ENCODE measurements at places on chromosomes 2 and 18.

- DNase-seq = no peak
Measured at GRCh38 chr2:32735348-32735747, 107.5 kb downstream of the TTC27 start.

DNA sequence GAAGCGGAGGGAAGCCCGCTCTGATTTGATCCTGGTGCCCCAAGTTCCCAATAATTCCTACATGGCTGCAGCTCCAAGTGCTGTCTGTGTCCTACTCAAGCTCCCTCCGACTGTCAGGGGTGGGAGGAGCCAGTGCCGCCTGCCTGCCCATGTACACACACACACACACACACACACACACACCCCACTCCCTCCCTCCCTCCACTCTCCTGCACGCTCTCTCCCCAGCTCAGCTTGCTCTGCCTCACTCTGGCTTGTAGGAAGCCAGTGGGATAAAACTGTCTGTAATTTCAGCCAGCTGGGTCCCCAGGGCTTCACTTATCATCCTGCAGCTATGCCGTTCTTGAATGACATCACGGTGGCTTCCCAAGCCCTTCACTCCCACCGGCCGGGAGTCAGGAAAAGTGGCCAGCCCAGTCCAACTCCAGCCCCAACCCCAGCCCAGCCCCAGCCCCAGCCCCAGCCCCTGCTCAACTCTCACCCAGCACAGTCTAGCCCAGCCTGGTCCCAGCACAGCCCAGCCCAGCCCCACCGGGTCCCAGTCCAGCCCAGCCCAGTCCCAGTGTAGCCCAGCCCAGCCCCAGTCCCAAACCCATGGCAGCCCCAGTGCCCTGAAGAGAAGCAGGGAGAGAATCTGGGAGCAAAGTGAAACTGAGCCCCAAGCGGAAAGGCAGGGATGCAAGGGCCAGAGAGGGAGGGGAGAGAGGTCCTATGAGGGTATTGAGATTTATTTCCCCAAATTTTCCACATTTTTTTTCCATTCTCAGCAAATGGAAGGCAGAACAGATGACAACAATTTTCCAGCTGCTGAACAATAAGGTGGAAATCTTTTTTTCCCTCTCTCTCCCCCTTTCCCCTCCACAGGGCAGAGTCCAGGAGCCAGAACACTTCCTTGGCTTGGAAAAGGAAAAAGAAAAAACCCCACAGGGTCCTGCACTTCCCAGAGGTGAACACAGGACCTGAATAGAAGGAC lies 144.0 kb downstream of the TNS1 start:
- DNase-seq = peak; percentile 79

DNA sequence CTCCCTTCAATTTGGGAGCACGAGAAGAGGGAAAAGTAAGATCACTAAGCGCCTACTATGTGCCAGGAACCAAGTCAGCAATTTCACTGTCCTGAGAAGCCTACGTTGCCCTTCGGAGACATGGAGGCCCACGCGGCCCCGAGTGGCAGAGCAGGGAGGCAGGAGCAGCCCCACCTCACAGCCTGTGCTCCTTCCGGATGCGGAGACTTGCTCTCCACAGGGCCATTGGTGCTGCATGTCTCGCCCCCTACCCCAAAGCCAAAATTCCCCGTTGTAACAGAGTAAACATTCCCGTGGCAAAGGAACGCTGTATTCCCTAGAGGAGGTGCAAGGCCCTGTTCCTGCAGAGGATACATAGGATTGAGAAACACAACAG lies 4.5 kb downstream of the SLC14A2 start:
- no peak for DNase-seq

DNA sequence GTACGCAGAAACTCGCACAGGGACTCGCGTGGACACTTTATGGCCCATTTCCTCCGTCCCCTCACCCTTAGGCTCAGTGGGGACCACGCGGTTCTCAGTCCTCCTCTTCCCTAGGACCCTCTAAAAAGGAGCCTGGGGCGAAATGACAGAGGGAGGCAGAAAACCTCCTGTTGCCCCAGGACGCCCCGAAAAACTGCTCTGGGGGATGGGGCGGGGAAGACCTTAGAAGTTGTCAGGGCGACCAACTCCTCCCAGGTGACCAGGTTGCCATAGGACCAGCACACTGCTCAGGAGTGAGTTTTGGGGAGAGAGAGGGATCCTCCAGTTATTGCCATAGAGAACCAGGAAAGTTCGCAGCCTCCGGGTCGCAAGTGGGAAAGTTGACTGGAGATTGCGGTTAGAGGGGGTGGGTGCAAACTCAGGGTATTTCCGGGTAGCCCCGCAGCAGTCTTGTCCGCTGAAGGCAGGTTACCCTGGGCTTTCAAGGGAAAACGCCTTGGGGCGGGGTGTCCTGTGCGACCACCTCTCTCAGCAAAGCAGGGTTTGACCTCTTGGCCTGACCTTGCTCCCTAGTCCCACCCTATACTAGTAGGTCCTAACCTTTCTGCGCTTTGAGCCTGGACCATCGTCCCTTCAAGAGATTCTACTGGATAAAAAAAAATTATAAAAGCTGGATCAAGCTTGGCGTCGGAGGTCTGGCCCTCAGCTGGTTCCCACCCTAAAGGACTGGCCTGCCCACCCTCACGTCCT lies 7.8 kb upstream of the PAX3 start:
- no peak for DNase-seq

DNA sequence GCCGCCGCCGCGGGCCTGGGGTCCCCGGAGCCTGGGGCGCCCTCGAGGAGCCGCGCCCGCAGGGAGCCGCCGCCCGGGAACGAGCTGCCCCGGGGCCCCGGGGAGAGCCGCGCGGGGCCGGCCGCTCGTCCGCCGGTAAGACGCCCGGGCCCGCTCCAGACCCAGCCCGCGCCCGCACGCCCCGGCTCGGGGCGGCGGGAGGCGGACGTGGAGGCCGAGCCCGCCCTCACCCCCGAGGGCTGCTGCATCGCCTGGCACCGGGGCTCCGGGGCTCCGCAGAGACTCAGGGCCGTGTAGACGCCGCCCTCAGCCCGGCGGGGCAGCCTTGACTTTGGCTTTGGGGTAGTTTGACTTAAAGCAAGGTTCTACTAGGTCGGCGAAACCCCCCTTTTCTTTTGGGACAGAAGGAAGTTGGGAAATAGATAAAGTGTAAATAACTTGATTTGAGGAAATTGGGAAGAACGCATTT lies 335 bp downstream of the ERFE start:
- DNase-seq = no peak

DNA sequence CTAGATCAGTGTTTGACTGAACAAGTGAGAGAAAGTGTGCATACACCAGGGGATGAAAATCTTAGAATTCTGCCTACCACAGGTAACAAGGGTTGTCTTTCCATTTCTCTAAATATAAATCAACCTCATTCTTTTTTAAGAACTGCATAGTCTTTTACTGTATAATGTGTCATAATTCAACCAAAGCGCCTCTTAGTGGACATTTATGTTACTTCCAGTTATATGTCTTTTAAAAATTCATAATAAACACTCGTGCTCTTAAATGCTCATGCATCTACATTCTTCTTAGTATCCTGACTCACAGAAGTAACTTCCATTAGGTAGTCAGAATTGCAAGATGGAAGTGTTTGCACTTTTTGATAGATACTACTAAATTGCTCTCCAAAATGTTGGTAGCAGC lies 76.2 kb downstream of the CHRNA1 start:
- DNase-seq = no peak

DNA sequence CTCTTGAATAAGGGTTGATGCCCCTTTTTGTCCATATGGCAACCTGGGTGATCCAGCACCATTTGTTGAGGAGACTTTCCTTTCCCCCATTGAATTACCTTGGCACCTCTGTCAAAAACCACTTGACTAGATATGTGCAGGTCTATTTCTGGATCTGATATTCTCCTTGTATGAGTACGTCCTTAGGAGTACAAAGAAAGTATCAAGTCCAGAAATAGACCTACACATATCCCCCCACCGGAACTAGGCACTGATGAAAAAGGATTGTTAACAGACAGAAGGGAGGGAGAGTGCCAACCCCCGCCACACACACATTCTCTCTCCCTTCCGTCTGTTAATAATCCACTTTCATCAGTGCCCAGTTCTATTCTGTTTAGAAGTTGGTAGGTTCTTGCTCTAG lies 225.0 kb downstream of the TMEM163 start:
- DNase-seq = no peak

DNA sequence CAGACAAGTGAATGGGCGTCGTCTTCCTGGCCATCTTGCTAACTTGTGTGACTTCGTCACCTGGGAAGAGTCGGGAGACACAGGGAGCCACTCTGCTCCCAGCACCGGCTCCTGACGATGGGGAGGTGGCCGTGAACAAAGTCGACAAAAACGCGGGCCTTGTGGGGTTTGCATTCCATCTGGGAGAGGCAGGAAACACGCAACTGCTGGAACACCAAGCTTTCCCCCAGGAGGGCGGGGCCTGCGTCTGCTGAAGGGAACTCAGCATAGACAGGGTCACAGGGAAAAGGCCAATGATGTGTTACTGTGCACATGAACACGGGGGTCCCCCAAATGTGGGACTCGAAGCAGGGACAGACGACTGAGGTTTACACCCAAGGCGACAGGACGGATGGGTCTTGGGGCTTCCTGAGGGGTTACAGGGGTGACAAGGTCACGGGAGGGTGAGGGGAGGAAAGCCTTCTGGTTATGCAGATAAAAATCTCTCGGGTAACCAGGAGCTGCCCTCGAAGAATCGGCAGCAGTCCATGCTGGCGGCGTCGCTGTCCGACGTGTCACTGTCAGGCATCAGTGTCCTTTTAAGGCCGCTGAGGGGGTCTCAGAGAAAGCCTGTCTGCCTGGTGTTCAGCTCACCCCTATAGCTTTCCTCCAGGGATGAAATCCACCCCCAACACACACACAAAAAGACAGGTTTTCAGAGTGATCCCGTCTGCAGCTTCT lies 28.2 kb upstream of the PRLH start:
- DNase-seq = no peak

GRCh38 chr2:202069170-202070067 lies 3.6 kb upstream of the KIAA2012 start:
- no peak for DNase-seq

All from globus pallidus (tissue), 1 donor.